ENCODE measurements at places on chromosomes 6 and 20. TPM values are rescaled to one million over a fixed set of nuclear protein-coding genes. Genes with fewer than 3 reads are reported as not detected.

- H3K4me1 ChIP-seq = no peaks in the 10 kb centered on the region
- H3K27me3 ChIP-seq = no peaks in the 10 kb centered on the region
- no peak for DNase-seq
- H3K4me3 ChIP-seq = no peak overlapping the region
- H3K27ac ChIP-seq = no peak overlapping the region
These were observed 13.0 kb upstream of the MYL9 start for GRCh38 chr20:36528176-36528874.

GRCh38 chr6:148493424-148493823, 150.8 kb downstream of the SASH1 start:
- no peak overlapping the region for H3K27ac ChIP-seq
- no peaks in the 10 kb centered on the region for H3K4me1 ChIP-seq
- DNase-seq = no peak
- H3K27me3 ChIP-seq = peaks cover 2% of the 10 kb centered on the region
- no peaks in the 10 kb centered on the region for H3K36me3 ChIP-seq
- no peak overlapping the region for H3K4me3 ChIP-seq

GRCh38 chr6:137867685-137868509, 838 bp downstream of the TNFAIP3 start:
- H3K4me1 ChIP-seq = peaks cover 27% of the 10 kb centered on the region
- DNase-seq = peak; percentile 65
- peaks cover 58% of the 10 kb centered on the region for H3K36me3 ChIP-seq
- H3K4me3 ChIP-seq = peak overlapping the region; percentile 91
- H3K27ac ChIP-seq = peak overlapping the region; percentile 99
- no peaks in the 10 kb centered on the region for H3K27me3 ChIP-seq

DNA sequence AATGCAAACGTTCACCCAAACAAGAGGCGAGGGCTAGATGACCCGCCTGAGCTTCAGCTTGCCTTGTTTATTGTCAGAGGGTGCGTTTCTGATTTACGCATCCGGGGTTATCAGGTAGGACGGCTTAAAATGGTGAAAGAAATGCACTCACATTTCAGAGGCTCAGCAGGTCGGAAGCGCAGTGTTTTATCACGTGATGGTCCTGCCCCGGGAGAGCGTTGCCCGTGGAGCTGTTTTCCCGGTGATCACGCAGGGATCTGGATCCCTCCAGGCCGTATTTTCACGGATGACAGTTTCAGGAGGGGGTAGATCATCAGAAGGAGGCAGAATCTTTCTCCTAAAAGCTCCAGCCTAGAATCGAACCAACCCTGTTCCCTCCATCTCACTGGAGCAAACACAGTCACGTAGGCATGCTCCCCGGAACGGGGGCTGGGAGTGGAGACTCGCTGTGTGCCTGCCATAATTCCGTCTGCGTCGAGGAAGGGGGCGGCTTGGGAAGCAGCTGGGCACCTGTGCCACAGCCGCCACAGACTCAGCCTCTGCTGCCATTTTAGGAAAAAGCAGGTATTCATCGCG, 121.7 kb downstream of the SMOC2 start:
- no peaks in the 10 kb centered on the region for H3K36me3 ChIP-seq
- H3K27ac ChIP-seq = no peak overlapping the region
- peaks cover 10% of the 10 kb centered on the region for H3K27me3 ChIP-seq
- DNase-seq = no peak
- no peaks in the 10 kb centered on the region for H3K4me1 ChIP-seq

DNA sequence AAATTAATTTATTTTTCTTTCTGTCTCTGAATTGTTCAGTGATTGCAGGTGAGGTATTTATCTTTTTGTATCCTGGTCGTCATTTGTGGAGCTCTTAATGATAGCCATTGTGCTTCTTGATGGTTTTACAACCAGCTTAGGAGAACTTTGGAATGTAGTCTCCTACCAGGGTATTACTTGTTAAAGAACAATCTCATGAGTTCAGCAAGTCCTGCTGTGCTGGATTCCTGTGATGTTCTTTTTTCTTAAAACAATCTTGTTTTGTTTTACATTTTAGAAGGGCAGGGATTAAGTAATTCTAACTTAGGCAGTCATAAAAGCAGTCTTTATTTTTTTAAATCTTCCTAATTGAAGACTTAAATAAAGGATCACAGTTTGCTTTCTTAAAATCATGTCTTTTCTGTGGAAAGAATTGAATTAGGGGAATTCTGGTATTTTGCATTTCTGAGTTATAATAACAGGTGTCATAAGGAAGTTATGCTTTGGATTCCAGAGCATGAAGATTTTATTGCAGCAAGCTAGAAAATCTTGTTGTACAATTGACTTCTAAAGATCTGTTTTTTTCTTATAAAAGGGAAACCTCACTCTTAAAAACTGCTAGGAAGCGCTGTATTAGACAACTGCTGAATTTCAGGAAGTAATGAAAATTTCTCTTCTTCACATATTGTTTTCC, 23.7 kb downstream of the RIOK1 start:
- H3K27me3 ChIP-seq = no peaks in the 10 kb centered on the region
- no peak overlapping the region for H3K27ac ChIP-seq
- H3K4me3 ChIP-seq = no peak overlapping the region
- DNase-seq = no peak
- no peaks in the 10 kb centered on the region for H3K4me1 ChIP-seq

DNA sequence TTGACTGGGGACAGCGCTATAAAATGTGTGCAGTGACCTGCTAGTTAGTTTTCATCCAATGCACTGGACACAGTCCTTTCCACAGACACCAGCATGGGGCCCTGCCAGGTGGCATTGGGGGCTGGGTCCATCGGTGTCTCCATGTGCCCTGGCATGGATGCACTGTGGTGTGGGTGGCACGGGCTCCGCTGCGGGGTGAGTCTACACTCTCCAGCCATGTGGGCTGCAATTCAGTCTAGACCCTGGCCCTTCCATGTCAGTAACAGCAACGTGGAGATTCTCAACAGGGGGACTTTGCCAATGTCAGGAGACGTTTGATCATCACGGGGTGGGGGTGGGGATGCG, 100.0 kb downstream of the RAMACL start:
- H3K27ac ChIP-seq = no peak overlapping the region
- no peak overlapping the region for H3K4me3 ChIP-seq
- DNase-seq = no peak
- peaks cover 13% of the 10 kb centered on the region for H3K36me3 ChIP-seq

Gene SRSF3
- 464 TPM for total RNA-seq

- no peak overlapping the region for H3K27ac ChIP-seq
- H3K36me3 ChIP-seq = no peaks in the 10 kb centered on the region
- no peak overlapping the region for H3K4me3 ChIP-seq
- no peaks in the 10 kb centered on the region for H3K4me1 ChIP-seq
These were observed 57.6 kb downstream of the TENT5A start for GRCh38 chr6:81694855-81695254.

DNA sequence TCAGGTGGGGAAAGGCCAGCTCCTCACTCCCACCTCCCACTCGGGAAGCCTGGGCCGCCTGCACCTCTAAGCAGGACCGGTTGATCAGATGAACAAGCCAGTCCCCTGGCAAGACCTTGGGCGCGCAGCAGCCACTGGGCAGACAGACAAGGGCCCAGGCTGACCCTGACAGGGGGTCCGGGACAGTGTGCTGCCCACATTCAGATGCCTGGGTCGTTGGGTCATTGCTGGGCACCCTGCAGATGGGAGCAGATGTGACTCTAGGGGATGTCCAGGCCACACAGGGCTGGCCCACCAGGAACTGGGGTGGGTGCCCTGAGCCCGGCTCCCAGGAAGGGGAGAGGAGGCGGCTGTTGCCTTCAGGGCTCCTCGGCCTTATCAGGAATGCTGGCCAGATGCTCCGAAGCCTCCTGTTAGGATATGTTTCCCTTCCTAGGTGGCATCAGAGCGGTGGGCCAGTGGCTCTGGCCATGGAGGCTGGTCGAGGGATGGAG, 17.3 kb upstream of the FRMD1 start:
- peaks cover 11% of the 10 kb centered on the region for H3K27me3 ChIP-seq
- no peaks in the 10 kb centered on the region for H3K36me3 ChIP-seq
- no peak overlapping the region for H3K4me3 ChIP-seq
- DNase-seq = no peak
- no peak overlapping the region for H3K27ac ChIP-seq

GRCh38 chr6:140544431-140544830, 1170.0 kb upstream of the CITED2 start:
- H3K4me1 ChIP-seq = no peaks in the 10 kb centered on the region
- no peak overlapping the region for H3K4me3 ChIP-seq
- H3K36me3 ChIP-seq = no peaks in the 10 kb centered on the region
- H3K27ac ChIP-seq = no peak overlapping the region

DNA sequence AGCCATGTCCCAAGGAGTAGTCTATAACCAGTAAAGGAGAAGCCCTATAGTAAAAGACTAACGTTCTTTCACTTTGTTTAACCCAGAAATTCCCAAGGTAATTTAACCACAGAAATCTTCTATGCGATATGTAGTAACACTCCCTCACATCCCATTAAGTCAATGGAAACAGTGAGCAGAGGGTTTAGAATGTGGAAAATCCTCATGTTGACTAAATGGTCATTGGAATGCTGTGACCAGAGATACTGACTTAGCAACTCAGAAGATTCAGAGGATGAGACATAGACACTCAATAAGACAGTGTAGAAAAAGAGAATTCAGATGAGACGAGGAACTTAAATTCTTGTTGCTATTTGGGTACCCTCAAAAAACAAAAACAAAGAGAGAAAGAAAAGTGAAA, 562.2 kb upstream of the NOX3 start:
- no peak for DNase-seq
- peaks cover 7% of the 10 kb centered on the region for H3K36me3 ChIP-seq
- no peak overlapping the region for H3K27ac ChIP-seq
- H3K4me3 ChIP-seq = no peak overlapping the region
- peaks cover 22% of the 10 kb centered on the region for H3K4me1 ChIP-seq

- H3K4me1 ChIP-seq = no peaks in the 10 kb centered on the region
- DNase-seq = no peak
- no peak overlapping the region for H3K4me3 ChIP-seq
- no peaks in the 10 kb centered on the region for H3K36me3 ChIP-seq
- no peak overlapping the region for H3K27ac ChIP-seq
- H3K27me3 ChIP-seq = peaks cover 7% of the 10 kb centered on the region
These were observed 229.7 kb upstream of the MOCS1 start for GRCh38 chr6:40163924-40164323.

DNA sequence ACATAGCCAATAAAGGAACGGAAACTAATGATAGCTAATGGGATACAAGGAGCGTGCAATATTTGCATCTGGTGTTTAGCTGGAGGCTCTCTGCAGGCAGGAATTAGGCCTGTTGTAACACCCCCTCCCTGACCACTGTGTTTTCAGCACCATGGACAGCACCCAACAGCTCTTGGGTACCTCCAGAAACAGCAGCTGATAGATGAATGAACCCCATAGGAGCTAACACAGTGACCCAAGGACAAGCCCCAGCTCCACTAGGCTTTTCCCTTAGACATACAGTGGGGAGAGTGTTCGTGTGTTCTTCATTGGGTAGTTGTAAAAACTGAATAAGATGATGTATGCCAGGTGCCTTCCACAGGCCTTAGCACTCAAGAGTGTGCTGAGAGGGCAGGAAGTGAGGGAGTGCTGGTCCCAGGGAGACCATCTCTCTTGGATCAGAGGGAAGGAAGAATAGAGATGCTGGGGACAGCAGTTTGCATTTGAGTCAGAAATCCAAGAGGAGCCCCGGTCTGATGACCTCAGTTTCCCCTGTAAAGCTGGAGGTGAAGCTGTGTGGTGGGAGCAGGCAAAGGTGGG, 161.3 kb downstream of the PHACTR3 start:
- H3K36me3 ChIP-seq = no peaks in the 10 kb centered on the region
- no peak overlapping the region for H3K4me3 ChIP-seq
- no peaks in the 10 kb centered on the region for H3K4me1 ChIP-seq
- peaks cover 5% of the 10 kb centered on the region for H3K27me3 ChIP-seq

Gene ERGIC3
- 109 TPM for total RNA-seq

- H3K4me1 ChIP-seq = no peaks in the 10 kb centered on the region
- H3K36me3 ChIP-seq = no peaks in the 10 kb centered on the region
- H3K4me3 ChIP-seq = no peak overlapping the region
- H3K27ac ChIP-seq = no peak overlapping the region
- DNase-seq = no peak
These were observed 224.5 kb downstream of the RFPL4B start for GRCh38 chr6:112571488-112572270.

GRCh38 chr20:37392441-37393195, 46.7 kb downstream of the SRC start:
- no peak overlapping the region for H3K27ac ChIP-seq
- peak; percentile 65 for DNase-seq
- no peaks in the 10 kb centered on the region for H3K27me3 ChIP-seq
- no peaks in the 10 kb centered on the region for H3K4me1 ChIP-seq
- H3K36me3 ChIP-seq = no peaks in the 10 kb centered on the region
- H3K4me3 ChIP-seq = no peak overlapping the region

Gene DEF6
- 86.6 TPM for total RNA-seq

Gene THBS2
- total RNA-seq = not detected

- no peak overlapping the region for H3K27ac ChIP-seq
- peaks cover 91% of the 10 kb centered on the region for H3K4me1 ChIP-seq
- DNase-seq = no peak
These were observed 56.1 kb downstream of the NFATC2 start for GRCh38 chr20:51486197-51487005.

Gene CDH22
- not detected for total RNA-seq

- no peak overlapping the region for H3K4me3 ChIP-seq
- no peaks in the 10 kb centered on the region for H3K36me3 ChIP-seq
- no peak for DNase-seq
- H3K4me1 ChIP-seq = no peaks in the 10 kb centered on the region
- H3K27me3 ChIP-seq = peaks cover 4% of the 10 kb centered on the region
- no peak overlapping the region for H3K27ac ChIP-seq
These were observed 14.1 kb downstream of the MCHR2 start for GRCh38 chr6:99979953-99980352.

GRCh38 chr6:137175868-137176245, 2.4 kb upstream of the IL22RA2 start:
- peaks cover 7% of the 10 kb centered on the region for H3K4me1 ChIP-seq
- H3K36me3 ChIP-seq = no peaks in the 10 kb centered on the region
- no peak overlapping the region for H3K27ac ChIP-seq
- H3K4me3 ChIP-seq = no peak overlapping the region
- DNase-seq = no peak

Gene ATRN
- total RNA-seq = 6.8 TPM

Gene CYP21A2
- total RNA-seq = 0.47 TPM

Gene VWA7
- total RNA-seq = 1.4 TPM

DNA sequence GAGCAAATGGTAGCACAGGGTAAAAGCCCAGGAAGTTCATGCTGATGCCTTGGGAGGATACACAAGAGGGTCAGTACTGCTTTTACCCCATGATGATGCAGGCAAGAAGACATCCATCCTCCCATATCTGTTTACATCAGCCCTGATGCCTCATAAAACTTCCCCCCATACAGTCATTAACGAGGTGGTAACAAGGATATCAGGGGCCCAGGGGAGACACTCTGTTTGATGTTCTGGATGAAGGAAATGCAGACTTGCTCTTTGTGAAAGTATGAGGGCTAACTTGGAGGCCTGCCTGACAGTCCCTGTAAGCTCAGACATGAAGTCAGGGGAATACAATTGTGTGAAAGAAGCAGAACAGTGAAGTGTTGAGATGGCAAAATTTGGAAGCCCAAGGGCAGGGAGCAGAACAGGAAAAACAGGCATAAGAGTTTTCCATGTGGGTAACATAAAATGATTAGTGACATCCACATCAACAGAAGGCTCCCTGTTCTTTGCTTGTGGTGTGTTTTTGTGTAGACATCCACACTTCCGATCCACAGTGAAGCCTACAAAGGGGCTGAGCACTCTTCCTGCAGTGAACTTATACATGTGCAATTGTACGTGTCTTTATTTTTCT, 813.4 kb downstream of the MAFB start:
- H3K27ac ChIP-seq = no peak overlapping the region
- H3K36me3 ChIP-seq = no peaks in the 10 kb centered on the region
- H3K27me3 ChIP-seq = no peaks in the 10 kb centered on the region

GRCh38 chr6:39200498-39201020, 28.7 kb downstream of the KCNK5 start:
- no peaks in the 10 kb centered on the region for H3K27me3 ChIP-seq
- H3K4me1 ChIP-seq = peaks cover 2% of the 10 kb centered on the region
- H3K4me3 ChIP-seq = no peak overlapping the region
- H3K27ac ChIP-seq = no peak overlapping the region
- no peak for DNase-seq

Gene GABRR1
- total RNA-seq = not detected

All from activated CD4-positive, alpha-beta T cell treated with anti-CD3 and anti-CD28 coated beads for 36 hours (primary cell).